ENCODE measurements at places on chromosomes 16 and 17. TPM values are rescaled to one million over a fixed set of nuclear protein-coding genes. Genes with fewer than 3 reads are reported as not detected.

Gene CES1
- 43.1 TPM for total RNA-seq

Gene TBC1D3G
- total RNA-seq, result 1.9 TPM

Gene TBC1D3C
- not detected for total RNA-seq

Gene TXNL4B
- total RNA-seq, result 8.1 TPM

Gene NAGS
- total RNA-seq, result 1.3 TPM

- no peak for ATAC-seq
Observed at GRCh38 chr16:61150351-61150750, 885.9 kb downstream of the CDH8 start.

DNA sequence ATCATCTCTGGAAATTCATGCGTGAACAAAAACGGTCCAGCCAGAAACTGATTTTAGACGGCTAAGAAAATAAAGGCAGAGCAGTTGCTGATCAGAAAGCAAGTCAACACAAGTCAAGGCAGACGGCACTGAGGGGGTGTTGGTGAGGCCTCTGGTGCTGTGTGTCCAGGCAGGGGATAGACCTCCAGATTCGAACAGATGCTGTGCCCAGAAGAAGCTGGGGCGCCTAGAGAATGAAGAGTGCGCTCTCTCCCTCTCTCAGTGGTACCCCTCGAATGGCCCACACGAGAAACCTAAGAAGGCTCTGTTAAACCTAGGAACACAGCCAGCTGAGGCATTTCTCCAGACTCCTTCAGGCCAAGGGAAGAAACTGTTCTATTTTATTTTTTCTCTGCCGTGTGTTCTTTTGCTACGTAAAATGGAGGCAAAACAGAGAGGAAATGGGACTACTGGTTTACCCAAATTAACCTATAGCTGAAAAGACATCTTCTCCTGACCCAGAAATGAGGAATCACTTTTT lies 178.3 kb downstream of the PMP22 start:
- no peak for ATAC-seq

- ATAC-seq, result no peak
Observed at GRCh38 chr16:85543536-85543935, 69.6 kb upstream of the GSE1 start.

DNA sequence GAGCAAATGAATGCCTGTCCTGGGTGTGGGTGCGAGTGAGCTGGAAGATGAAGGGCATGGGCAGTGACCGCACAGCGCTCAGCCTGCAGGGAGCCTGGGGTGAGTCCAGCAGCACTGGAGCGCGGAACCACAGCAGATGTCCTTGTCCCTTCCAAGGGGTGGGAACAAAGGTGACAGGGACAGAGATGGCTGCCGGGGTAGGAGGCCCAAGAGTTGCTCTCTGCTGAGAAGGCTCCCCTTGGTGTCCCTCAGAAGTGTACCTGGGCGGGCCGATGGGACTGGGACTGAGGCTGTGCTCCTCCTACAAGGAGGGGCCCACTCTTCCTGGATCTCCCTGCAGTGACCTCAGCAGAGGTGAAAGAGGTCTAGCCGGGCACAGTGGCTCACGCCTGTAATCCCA lies 7.6 kb upstream of the PGAP6 start:
- ATAC-seq, result no peak

DNA sequence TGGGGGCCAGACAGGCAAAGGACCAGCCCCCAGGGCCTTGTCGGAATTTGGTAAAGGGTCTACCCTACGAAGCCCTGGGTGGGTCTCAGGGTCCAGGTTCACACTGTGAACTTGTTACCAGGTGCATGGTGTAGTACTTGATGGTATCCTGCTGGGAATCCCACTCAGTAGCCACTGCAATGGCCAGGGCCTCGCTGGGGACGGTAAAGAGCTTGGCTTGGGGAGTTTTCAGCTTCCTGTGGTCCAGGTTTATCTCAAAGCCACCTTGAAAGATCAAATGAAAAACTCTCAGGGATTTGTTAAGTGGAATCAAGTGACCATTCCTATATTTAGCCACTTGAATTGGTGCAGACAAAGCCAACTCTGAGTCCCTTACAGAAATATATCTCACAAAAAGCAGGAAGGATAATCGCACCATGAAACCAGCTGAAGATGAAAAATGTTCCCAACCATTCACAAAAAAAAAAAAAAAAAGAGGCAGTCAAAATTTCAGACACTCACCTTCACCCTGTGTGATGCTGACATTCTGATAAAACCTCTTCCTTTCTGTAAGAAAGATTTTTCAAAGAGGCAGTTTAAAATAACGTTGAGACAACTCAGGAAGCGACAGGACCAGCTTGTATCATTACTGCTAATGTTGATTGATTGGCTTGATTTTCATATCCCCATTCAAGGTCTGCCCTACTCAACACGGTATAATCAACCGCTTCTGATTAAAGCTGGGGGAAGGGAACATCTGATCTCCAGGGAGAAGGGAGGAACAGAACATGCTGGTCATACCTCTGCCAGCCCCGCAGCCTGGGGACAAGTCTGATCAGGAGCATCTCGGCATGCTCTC lies 10.6 kb downstream of the ATPAF2 start:
- ATAC-seq, result no peak

DNA sequence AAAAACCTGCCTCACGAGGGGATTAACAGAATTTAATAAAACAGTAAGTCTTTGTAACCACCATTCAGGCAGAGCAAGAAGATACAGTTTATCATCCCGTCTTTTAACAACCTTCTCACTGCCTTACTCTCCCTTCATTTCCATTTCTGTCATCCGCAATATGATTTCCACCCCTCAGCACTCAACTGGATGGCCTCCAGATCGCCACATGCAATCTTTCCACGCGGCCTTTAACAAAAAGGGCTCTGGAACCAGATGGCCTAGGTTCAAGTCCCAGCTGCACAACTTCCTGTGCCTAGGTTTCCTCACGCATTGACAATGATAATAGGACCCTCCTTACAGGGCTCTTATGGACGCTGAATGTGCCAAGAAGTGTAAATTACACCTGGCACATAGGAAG lies 103.6 kb downstream of the GAS7 start:
- ATAC-seq, result no peak

- ATAC-seq, result no peak
Observed at GRCh38 chr16:79757163-79757562, 156.6 kb upstream of the MAF start.

GRCh38 chr16:47634126-47634525 lies 173.0 kb downstream of the PHKB start:
- no peak for ATAC-seq
